ENCODE measurements at places on chromosomes 6 and 20. TPM values are rescaled to one million over a fixed set of nuclear protein-coding genes. Genes with fewer than 3 reads are reported as not detected.

DNA sequence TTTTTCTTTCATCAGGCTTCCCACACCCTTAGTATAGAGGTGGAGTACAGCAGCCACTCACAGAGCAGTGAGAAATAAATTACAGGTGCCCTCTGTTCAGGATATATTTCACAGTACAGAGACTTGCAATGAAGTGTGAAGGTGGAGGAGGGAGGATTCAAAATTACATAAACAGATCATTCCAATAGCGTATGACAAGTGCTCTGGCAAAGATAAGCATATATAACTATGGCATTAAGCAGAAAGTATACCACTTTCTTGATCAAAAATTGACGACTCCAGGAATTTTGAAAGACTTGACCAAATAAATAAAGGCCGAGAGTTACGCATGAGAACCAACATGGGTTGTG lies 108.7 kb downstream of the GPX5 start:
- no peak for DNase-seq

GRCh38 chr6:82521369-82521768 lies 157.8 kb downstream of the TPBG start:
- DNase-seq = no peak

DNA sequence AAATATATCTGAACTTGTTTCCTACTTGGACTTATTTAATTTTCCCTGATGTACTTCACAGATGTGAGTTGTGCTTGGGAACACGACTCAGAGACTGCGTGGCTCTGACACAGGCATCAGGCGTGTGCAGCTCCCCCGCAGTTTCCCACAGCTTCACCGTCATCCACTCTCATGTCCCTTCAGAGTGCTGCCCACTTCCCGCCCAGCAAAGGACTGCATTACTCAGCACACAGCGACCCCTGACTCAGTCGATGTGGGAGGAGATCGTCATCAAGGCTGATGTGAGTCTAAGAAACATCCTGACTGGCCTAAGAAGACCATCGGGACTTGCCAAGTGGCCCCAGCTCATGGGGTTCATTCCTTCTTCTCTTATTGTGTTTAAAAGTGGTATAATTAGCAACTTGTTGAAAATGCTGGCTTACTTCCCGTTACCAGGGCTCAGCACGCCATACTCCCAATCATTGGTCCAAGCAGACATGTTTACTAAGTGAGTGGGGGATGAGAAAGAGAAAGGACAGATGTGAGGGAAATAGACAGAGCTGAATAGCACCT lies 539.4 kb upstream of the JARID2 start:
- DNase-seq = no peak

- DNase-seq = no peak
These were observed 188.5 kb downstream of the CDH4 start for GRCh38 chr20:61440548-61441055.

PPIL6 gene
- 15.1 TPM for total RNA-seq

Measured in spinal cord (tissue), 10 donors.